ENCODE measurements at places on chromosomes 12 and 14. TPM values are rescaled to one million over a fixed set of nuclear protein-coding genes. Genes with fewer than 3 reads are reported as not detected.

GRCh38 chr12:107661830-107662229, 23.8 kb upstream of the PWP1 start:
- H3K27me3 ChIP-seq = peaks cover 13% of the 10 kb centered on the region
- H3K36me3 ChIP-seq = no peaks in the 10 kb centered on the region
- no peak for DNase-seq
- no peak overlapping the region for H3K4me3 ChIP-seq

GRCh38 chr14:96739200-96739910, 57.8 kb upstream of the VRK1 start:
- DNase-seq = no peak
- peaks cover 32% of the 10 kb centered on the region for H3K27me3 ChIP-seq
- peaks cover 28% of the 10 kb centered on the region for H3K4me1 ChIP-seq
- no peaks in the 10 kb centered on the region for H3K36me3 ChIP-seq
- H3K4me3 ChIP-seq = no peak overlapping the region
- H3K27ac ChIP-seq = no peak overlapping the region

DNA sequence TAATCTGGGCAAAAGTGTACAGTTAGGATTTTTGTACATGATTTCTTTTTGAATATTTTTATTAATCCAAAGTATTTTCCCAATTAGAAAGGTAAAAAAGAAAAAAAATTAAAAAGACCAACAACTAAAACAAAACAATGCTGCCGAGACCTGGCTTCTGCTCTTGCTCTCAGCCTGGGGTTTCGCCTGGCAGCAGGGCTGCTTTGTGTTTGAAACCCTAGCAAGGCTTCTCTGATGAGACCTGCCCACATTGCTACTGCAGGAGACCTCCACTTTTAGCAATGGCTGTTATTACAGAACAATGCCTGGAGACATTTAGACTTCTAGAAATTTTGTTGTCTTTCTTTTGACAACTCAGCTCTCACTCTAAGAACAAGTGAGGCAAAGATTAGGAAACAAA, 1153.0 kb upstream of the TMEM132C start:
- no peak for DNase-seq
- H3K4me3 ChIP-seq = no peak overlapping the region
- H3K36me3 ChIP-seq = no peaks in the 10 kb centered on the region
- peaks cover 3% of the 10 kb centered on the region for H3K4me1 ChIP-seq

DNA sequence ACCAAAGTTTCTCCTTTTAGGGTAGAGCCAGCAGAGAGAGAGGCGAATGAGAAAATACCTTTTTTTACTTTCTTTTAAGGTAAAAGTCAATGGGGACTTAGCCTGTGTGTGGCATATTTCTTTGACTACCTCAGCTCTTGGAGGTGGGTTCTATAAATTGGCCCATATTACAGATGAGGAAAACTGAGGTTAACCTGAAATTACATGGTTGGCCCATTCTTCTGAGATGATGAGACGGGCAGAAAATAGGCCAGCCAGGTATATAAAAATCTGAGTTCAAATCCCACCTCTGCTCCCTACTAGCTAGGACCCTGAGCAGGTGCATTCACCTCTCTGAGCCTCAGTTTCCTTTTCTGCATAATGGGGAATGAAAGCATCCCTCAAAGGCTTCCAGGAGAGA, 22.4 kb downstream of the LHX5 start:
- DNase-seq = no peak
- no peaks in the 10 kb centered on the region for H3K36me3 ChIP-seq
- no peaks in the 10 kb centered on the region for H3K4me1 ChIP-seq
- peaks cover 70% of the 10 kb centered on the region for H3K27me3 ChIP-seq
- H3K27ac ChIP-seq = no peak overlapping the region

The ACRBP gene
- 2.4 TPM for total RNA-seq

Measured in neural crest cell (in vitro differentiated cells).